ENCODE measurements at places on chromosomes 6 and 20.

DNA sequence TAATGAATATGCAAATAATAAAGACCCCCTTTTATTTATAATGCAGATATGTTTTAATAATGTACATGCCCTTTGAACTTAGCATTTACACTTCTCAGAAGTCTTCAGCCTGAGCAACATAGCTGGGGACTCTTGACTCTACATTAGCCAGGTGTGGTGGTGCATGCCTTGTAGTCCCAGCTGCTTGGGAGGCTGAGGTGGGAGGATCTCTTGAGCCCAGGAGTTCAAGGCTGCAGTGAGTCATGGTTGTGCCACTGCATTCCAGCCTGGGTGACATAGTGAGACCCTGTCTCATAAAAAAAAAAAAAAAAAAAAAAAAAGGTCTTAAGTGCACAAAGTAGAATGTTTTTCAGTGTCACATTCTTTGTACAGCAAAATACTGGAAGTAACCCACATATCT, 17.3 kb upstream of the MAPK13 start:
- no peak for DNase-seq

- no peak for DNase-seq
Observed at GRCh38 chr6:88492241-88492640, 326.1 kb upstream of the CNR1 start.

DNA sequence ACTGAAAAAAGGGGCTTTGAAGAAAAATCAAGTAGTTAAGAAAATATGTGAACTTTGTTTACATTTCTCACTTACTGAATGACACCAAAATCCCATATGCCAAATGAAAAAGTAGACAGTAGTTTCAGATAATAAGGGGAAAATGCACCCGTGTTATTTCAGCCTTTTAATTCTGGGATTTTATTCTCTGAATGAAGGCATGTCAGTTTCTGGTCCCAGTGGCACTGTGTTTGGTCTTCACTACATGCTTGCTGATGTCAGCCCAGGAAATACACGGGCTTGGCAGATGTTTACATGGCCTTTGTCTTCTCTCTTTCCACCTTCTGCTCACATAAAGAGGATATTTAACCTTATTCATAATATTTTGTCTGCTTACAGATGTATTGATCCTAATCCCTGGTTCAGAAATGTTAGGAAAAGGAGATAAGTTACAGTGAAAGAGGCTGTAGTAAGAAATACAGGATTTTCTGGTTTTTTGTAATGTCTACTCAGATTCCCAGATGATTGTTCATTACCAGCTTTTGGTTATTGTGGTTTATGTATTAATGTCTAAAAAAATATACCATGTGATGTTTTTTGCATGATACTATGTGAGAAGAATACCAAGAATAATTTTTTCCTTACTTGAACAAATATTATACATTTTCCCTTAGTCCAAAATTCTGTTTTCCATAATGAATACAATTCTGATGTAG, 27.7 kb downstream of the DSE start:
- DNase-seq, result no peak

DNA sequence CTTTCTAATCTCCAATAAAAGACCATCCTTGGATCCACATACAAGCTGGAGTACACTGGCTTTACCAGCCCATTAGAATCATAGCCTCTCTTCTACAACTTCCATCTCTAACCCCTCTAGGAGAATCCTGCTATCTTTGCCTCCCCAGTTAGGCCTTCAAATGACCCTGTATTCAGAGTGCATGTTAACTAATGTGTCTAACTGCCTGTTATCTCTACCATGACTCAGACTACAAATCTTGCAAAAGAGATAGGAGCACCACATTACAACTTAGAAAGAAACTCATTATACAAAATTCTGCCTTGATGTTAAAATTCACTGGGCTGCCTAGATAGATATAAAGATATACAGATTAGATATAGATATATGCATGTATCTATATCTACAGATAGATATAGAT, 28.2 kb downstream of the GPR63 start:
- DNase-seq, result no peak

DNA sequence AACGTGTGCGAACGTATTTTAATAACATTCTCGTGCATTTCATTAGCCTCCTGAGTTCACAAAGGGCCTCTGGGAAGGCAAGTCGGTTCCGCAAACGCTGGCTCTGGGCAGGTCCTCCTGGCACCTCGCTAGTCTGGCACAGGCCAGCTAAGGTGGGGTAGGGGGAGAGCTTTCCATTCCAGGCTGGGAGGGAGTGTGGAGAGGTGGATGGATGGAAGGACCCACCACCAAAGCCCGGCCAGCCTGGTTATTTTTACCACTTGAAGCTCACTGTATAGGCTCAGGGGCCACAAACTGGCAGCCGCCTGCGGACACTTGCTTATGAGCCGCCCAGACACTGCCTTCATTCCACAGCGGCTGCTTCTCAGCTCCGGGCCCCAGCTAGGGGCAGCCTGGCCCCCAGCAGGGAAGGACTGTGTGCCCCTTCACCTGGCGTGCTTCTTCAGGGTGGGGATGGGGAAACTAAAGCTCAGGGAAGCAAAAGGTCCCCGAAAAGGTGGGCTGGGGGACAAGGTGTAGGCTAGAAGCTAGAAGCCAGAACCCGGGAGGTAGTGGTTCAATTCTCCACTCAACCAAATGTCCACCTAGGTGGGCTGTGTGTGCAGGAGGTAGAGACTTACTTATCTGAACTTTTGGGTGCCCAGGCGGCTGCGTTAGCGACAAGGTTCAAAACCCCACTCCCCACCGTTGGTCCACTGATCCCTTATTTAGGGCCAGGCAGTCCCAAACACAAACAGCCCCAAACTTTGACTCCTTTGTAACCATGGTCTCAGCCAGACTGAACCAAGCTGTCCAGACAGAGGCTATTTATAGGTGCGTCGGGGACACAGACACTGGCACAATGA, 1.7 kb downstream of the PMEPA1 start:
- DNase-seq, result no peak

GRCh38 chr20:53934421-53935343, 135.7 kb downstream of the BCAS1 start:
- DNase-seq, result no peak

- DNase-seq, result no peak
Observed at GRCh38 chr20:58088105-58088504, 140.3 kb downstream of the ANKRD60 start.

- DNase-seq, result no peak
Observed at GRCh38 chr6:51049983-51050877, 231.6 kb downstream of the TFAP2B start.

DNA sequence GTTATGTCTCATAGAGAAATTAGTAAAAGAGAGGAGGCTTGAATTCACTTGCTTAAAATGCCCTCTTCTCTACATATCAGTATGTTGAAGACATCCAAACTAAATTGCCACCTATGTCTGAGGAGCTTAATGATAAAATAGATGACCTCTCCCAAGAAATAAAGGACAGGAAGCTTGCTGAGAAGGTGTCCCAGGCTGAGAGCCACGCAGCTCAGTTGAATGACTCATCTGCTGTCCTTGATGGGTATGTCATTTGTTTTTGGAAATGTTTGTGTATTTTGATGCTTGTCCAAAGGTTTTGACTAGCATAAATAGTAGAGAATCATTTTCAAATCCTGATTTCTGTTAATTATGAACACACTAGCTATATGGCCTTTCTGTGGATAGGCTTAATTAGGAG, 307.7 kb downstream of the ARHGAP18 start:
- DNase-seq, result no peak

- DNase-seq, result peak; percentile 67
Observed at GRCh38 chr6:73452107-73452461, at the start of gene CGAS. Gene CGAS, minus strand, starts transcription at chr6:73452297. Its CDS starts 116 bp downstream, at chr6:73452181.
